ENCODE measurements at places on chromosomes 5 and 9.

DNA sequence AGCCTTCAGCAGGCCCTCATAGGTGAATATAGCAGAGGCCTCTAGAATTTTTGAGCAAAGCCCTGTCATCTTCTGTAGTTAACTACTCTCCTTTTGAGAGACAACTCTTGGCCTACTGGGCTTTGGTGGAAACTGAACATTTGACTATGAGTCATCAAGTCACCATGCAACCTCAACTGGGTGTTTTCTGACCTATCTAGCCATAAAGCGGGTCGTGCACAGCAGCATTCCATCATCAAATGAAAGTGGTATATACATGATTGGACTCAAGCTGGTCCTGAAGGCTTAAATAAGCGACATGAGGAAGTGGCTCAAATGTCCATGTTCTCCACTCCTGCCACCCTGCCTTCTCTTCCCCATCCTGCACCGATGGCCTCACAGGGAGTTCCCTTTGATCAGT is 1115.5 kb downstream of the TAF11L14 start:
- DNase-seq, result no peak

- DNase-seq, result no peak
These were observed 2.0 kb upstream of the NSD1 start for GRCh38 chr5:177131352-177132135.

DNA sequence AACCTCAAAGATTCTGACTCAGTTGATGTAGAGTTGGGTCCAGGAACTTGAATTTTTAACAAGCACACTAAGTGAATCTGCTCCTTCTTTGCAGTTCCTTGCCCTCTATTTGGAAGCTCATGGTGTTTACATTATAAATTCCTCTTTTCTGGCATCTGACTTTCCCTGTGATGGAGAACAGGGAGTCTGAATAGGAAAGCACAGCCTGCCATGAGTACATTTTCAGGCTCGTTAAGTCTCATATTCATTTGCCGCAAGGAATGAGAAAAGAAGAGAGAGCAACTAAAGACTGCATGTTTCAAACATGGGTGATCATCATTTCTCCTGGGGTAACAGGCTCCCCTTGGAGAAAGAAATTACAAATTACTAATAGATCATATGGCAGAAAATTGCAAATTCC is 468.1 kb upstream of the DMAC1 start:
- no peak for DNase-seq

- DNase-seq, result no peak
These were observed 39.2 kb downstream of the TSTD2 start for GRCh38 chr9:97593960-97594359.

- no peak for DNase-seq
These were observed 213.7 kb downstream of the FSTL4 start for GRCh38 chr5:133398646-133399101.

DNA sequence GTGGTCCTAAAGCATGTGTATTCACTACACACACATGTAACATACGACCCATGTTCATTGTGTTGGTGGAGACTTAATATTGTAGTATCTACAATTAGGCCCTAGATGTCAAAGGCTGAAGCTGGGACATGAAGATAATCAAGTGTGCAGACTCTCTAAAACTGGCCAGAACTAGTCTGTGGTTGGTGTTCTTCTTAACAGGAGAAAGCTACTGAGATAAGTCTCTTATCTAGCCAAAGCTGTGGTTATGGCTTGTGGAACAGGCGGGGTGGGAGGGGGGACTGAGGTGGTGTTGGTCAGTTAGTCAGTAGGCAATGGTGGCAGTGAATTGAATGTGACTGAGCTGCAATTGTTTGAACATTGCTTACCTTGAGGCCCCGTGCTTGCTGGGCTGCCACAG is 112.7 kb upstream of the SLC24A2 start:
- DNase-seq, result no peak

DNA sequence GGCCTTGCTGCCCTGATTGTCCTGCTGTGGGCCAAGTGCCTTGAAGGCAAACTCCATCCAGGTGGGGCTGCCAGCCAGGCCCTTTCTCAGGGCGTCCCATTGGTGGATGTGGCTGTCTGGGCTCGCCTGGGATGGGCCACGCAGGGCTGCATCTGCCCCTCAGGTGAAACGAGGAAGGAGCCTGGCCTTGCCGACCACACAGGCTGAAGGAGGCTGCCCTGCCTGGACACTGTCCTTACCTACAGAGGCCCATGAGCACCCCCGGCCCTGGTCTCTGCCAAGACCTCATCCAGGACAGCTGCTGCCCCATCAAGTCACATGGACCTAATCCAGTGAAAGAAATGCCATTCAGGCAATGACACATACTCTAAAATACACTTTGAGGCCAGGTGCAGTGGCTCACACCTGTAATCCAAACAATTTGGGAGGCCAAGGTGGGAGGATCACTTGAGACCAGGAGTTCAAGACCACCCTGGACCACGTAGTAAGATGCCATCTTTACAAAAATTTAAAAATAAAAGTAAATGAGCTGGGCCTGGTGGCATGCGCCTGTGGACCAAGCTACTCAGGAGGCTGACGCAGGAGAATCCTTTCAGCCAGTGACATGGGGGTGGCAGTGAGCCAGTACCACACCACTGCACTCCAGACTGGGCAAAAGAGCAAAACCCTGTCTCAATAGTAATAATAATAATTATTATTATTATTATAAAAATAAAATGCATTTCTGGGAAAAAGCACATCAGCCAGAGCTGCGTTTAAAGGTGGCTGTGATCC is 33.9 kb downstream of the PNPLA7 start:
- DNase-seq, result no peak

GRCh38 chr9:110257097-110257841 is 962 bp upstream of the TXN start:
- peak; percentile 32 for DNase-seq

- peak; percentile 59 for DNase-seq
These were observed 1149.0 kb downstream of the EFNA5 start for GRCh38 chr5:106521701-106522100.

DNA sequence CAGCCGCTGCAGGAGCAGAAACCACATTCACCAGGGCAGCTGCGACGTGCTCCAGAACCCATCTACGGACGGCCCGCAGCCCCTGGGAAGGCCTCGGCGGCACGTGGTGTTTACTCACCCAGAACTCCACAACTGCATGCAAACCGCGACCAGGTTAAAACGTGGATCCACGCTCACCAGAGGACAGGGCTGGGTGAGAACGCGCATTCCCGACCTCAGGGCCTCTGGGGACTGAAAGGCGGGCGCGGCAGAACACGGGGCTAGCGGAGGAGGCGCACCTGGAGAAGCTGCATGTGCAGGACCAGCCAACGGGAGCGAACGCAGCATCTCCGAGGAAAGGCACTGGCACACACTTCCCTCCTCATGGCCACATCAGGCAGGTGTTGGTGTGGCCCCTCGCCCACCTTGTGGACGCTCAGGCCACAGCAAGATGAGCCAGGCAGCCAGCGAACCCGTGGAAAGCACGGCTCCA is 24.0 kb upstream of the CAMSAP1 start:
- DNase-seq, result no peak

DNA sequence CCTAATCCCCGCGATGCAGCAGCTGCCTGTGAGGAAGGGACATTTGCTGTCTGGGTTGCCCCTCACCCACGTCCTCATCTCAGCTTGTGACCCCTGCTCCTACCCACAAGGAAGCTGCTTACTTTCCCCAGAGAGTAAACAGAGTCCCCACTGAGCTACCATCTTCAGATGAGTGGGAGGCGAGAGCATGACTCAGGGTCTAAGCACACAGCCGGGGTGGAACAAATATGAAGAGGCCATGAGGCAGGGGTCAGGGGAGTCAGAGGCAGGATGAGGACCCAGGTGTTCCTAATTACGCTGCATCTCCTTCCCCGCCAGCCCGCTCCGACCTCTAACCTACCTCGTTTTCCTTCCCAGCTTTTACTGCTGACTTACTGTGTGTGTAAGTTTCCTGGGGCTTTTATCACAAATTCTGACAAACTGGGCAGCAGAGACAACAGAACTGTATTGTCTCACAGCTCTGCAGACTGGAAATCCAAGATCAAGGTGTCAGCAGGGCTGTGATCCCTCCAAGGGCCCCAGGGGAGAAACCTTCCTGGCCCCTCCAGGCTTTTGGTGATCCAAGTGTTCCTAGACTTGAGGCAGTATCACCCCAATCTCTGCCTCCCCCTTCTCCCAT is 94.0 kb upstream of the DNAH5 start:
- DNase-seq, result no peak

DNA sequence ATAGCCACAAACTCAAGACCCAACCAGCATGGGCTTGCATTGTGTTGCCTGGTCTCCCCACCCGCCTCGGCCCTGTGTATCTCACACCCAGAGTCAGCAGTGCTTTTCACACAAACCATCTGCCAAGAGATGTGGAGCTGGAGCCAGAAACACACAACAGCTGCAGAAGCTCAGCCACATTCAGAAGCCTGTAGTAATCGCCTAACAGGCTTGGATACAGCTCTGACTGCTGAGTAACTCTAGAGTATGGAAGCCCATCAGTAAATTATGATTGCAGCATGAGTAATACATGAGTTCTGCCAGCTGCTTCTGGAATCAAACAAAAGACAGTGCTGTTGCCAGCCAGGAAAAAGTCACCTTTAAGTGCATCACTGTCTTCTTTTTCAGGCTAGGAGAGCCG is 16.0 kb downstream of the TEK start:
- DNase-seq, result peak; percentile 24

- no peak for DNase-seq
These were observed 10.5 kb downstream of the TAL2 start for GRCh38 chr9:105672711-105673234.

GRCh38 chr5:102956599-102956998 is 163.3 kb downstream of the GIN1 start:
- no peak for DNase-seq

- DNase-seq, result no peak
These were observed 90.7 kb upstream of the IL12B start for GRCh38 chr5:159420940-159421339.

DNA sequence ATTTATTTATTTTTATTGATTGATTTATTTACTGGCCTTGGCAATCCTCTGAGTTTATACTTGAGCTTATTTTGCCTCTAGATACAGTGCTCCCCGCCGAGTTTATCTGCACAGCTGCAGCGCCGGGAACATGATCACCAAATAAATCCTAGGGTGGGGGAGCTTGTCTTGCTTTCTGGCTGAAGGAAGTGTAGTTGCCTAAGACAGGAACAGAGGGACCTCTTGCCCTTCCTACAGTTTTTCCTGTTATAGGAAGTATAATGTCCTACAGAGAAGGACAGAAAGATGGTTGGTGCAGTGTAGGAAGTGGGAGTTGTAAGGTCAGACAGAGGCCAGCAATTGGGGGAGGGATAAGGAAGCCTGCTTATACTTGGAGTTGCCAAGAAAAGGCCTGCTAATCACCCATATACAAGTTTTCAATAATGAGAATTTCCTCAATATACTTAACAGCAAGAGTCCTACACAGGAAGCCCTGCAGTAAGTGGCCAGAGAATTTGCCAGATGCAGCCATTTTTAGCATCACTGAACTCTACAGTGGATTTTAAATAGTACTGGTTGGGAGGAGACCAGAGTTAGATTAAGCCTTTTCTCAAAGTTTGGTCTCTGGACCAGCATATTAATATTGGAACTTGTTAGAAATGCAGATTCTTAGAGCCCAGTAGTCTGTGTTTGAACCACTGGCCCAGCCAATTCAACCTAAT is 7.7 kb downstream of the AOPEP start:
- DNase-seq, result no peak

DNA sequence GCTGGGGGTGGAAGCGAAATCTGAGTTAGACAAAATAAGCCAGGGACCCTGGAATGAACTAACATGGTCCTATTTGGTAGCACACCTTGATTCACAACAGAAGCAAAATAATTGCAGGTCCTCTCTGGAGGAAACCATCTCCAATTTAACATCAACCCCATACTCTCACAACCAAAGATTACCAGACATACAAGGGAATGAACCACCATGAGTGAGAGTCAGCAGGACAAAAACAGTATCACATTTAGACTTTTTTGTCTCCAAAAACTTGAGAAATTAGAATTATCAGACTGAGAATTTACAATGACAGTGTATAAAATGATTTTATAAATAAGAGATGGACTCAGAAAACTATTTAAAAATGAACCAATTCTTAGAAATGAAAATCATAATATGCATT is 21.1 kb downstream of the PPP1R2B start:
- DNase-seq, result no peak

GRCh38 chr5:150121448-150122157 is 34.0 kb downstream of the PDGFRB start:
- no peak for DNase-seq

Measured in globus pallidus (tissue), 1 donor.